ENCODE measurements at places on chromosomes 7 and 10.
A peak's percentile ranks its signal among the peaks of the same experiment; 100 is the strongest.

DNA sequence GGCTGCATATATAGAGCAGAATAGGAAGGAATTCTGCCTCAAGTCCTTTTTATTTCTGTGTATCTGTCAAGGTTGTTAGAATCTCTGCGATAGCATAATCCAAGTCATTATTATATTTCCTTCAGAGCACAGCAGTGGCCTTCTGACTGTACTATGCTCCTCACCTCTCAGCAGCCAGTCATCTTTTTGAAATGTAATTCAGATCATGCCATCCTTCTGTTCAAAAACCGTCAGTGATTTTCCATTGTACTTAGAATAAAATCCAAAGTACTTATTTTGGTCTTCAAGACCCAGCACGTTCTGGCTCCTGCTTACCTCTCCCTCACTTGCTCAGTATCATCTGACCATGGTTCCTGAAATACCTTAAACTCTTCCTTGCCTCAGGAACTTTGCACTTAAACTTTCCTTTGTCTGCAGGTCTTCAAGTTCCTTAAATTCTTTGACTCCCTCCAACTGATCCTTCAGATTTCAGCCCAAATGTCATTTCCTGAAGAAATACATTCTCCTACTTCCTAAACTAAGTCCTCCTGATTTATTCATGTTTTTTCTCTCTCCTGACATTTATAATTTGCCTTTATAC is 112.4 kb downstream of the ST7 start:
- H3K27ac ChIP-seq = no peak overlapping the region
- H3K4me1 ChIP-seq = peaks cover 4% of the 10 kb centered on the region
- no peak overlapping the region for H3K4me3 ChIP-seq
- H3K27me3 ChIP-seq = no peaks in the 10 kb centered on the region
- no peak for DNase-seq
- no peaks in the 10 kb centered on the region for H3K36me3 ChIP-seq

DNA sequence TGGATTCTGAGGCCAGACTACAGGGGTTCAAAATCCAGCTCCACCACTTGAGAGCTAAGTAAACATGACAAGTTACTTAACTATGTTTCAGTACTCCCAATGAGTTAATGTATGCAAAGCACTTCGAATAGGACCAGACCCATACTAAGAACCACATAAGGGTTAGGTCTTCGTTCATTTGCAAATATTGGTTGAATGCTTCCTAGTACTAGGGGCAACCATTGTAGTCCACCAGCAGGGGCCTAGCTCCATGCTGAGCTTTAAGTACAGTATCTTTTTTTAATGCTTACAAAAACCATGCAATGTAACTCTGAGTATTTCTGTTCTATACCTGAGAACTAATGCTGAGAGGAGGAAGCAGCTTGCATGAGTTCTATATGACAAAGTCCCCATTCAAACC is 80.4 kb upstream of the PDE1C start:
- no peak for DNase-seq
- no peaks in the 10 kb centered on the region for H3K27me3 ChIP-seq
- H3K36me3 ChIP-seq = no peaks in the 10 kb centered on the region
- H3K4me3 ChIP-seq = no peak overlapping the region
- no peak overlapping the region for H3K27ac ChIP-seq

DNA sequence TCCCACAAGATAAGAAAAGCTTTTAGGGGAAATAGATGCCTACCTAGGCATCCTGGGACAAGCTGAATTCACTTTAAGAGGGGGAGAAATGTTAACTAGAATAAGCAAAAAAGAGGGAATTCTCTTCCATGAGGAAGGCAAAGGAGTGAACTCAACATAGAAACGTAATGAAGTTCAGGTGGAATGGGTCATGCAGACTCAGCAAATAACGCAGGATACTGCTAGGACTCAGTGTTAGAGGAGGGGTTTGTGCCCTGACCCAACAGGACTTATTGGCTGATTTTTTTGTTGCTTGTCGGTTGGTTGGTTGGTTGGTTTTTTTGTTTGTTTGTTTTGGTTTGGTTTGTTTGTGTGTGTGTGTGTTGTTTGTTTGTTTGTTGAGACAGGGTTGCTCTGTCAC is 9.3 kb downstream of the OR2A14 start:
- H3K4me3 ChIP-seq = no peak overlapping the region
- no peak overlapping the region for H3K27ac ChIP-seq
- no peaks in the 10 kb centered on the region for H3K4me1 ChIP-seq
- H3K27me3 ChIP-seq = no peaks in the 10 kb centered on the region
- H3K36me3 ChIP-seq = no peaks in the 10 kb centered on the region

DNA sequence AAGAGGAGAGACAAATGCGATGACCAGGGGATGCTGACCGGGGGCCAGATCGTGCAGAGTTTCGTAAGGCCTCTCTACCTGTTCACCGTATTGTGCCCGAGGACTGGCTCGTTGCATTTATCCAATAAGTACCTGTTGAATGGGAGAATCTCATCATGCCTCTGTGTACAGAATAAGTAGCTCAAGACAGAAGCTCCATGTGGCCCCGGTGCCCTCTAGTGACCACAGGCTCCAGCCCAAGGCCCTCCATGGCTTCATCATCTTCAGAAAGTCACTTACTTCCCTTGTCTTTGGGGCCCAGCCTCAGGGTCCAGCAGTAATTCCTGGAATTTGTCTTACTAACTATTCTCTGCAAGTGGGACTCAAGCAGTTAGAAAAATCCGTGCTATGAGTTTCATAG is 151.0 kb downstream of the CHN2 start:
- no peak overlapping the region for H3K27ac ChIP-seq
- H3K36me3 ChIP-seq = no peaks in the 10 kb centered on the region
- no peaks in the 10 kb centered on the region for H3K27me3 ChIP-seq
- no peak overlapping the region for H3K4me3 ChIP-seq
- peak; percentile 58 for DNase-seq
- H3K4me1 ChIP-seq = peaks cover 12% of the 10 kb centered on the region

GRCh38 chr7:165661-166337 is 26.6 kb upstream of the FAM20C start:
- no peaks in the 10 kb centered on the region for H3K27me3 ChIP-seq
- DNase-seq = no peak
- H3K27ac ChIP-seq = no peak overlapping the region
- H3K4me3 ChIP-seq = no peak overlapping the region
- no peaks in the 10 kb centered on the region for H3K4me1 ChIP-seq
